ENCODE measurements at places on chromosomes 6 and 20. TPM values are rescaled to one million over a fixed set of nuclear protein-coding genes. Genes with fewer than 3 reads are reported as not detected.

Gene KCNK5
- 9.8 TPM for total RNA-seq

Gene HLA-C
- total RNA-seq = 451 TPM

Gene SLC25A27
- total RNA-seq = 25.1 TPM

Gene CCM2L
- total RNA-seq = 8.2 TPM

DNA sequence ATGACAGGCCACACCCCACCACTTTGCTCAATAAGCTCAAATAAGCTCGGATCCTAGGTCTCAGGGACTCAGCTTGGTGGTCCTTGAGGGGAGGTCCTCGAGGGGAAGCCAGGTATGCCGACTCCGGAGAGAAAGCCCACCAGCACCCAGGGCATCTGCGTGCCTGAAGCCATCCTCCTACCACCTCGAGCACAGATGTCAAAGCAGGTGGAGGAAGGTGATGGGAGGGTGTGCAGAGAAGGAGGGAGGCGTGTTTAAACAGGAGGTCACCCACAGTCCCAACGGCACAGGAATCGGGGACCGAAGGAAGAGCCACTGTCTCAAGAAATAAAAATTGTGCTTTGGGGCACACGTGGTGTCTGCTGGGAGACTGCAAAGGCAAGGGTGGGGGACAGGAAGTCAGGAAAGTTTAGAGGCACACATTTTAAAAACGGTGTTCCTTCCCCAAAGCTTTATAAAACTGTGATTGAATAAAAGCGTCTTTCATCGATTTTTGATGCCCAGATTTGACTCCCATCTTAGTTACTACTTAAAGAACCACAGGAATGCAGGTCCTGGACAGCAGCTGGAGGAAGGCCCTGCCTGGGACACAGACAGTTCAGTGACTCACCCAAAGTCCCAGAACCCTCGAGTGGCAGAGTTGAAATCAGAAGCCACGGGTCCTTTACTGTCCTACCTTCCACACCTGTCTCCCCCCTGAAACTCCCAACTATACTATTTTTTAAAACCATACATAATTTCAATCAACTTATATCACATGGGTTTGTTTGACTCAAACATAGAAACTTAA lies 221.0 kb upstream of the PDE10A start:
- DNase-seq = no peak

GRCh38 chr20:41573955-41574354 lies 44.2 kb downstream of the CHD6 start:
- no peak for DNase-seq

DNA sequence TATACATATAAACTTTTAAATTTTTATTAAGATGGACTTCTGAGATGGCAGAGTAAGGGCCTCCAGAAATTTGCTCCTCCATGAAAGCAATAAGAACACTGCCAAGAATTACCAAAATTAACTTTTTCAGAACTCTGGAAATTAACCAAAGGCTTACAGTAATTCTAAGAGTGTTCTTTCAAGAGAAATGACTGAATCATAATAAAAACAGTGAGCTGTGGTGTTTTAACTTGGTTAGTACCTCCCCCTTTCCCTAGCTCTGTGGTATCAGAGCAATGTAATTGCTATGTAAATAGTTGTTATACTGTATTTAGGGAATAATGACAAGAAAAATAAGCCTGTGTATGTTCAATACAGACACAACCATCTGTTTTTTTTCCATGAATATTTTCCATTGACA lies 19.0 kb downstream of the HECA start:
- DNase-seq = no peak

- DNase-seq = no peak
These were observed 34.1 kb upstream of the LAMA4 start for GRCh38 chr6:112288475-112288874.

GRCh38 chr6:3943331-3943765 lies 94.2 kb downstream of the FAM50B start:
- peak; percentile 47 for DNase-seq

GRCh38 chr6:119294984-119295383 lies 54.6 kb downstream of the MAN1A1 start:
- DNase-seq = no peak

DNA sequence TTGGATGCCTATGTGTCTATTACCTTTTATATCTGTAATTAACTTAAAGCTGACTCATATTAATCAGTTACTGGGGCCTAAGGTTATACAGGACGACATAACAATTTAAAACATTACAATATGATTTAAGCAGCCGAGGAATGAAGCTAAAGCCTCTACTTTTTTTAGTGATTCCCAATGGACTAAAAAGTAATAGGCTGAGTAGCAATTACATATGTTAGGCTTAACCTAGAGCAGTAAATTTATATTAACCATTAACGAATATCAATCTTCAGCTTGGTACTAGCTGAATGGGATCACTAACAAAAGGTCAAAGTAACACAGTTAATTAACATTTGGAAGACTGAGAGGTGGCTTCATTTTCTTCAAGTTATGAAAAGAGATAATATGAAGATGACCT lies 43.1 kb downstream of the STK38 start:
- DNase-seq = no peak

DNA sequence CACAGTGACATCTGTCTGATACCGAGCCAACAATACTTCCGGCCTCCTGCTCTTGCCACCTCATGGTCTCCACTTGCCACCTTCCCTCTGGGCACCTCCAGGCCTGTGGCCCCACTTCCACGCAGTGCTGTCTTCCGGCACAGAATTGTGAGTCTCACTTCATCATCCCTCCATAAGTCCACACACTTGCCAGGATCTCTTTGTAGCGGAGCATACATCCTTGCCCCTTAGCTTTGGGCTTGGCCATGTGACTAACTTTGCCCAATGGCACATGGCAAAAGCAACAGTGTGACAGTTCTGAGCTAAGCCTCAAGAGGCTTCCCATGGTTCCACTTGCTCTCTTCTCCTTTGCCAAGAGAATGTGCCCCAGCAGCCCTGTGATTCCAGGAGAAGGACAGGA lies 4.5 kb upstream of the C20orf202 start:
- DNase-seq = no peak

DNA sequence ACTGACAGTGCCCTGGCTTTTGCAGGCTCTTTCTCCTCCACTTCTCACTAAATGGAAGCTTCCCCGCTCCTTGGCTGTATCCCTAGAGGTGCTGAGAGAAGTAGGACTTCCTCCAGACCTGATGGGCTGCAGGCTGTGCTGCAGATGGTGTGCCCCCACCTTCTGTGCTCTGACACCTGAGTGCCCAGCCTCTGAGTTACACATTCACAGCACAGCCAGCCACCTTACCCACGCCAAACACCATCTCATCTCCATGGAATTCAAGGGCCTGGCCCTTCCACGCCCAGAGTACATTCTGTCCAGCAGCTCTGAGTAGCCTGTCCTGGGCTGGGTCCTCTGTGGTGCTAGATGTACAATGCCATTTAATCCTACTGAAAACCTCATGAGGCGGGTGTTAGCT lies 5.3 kb downstream of the SFTA2 start:
- DNase-seq = no peak

GRCh38 chr20:19735446-19735845 lies 22.6 kb upstream of the RIN2 start:
- peak; percentile 80 for DNase-seq

GRCh38 chr20:11976966-11977365 lies 59.3 kb downstream of the BTBD3 start:
- DNase-seq = no peak

GRCh38 chr6:43953794-43954310 lies 173.4 kb downstream of the MRPL14 start:
- peak; percentile 43 for DNase-seq

GRCh38 chr6:150547502-150548222 lies 52.0 kb upstream of the PLEKHG1 start:
- DNase-seq = no peak
